ENCODE measurements at places on chromosomes 11 and 22.

DNA sequence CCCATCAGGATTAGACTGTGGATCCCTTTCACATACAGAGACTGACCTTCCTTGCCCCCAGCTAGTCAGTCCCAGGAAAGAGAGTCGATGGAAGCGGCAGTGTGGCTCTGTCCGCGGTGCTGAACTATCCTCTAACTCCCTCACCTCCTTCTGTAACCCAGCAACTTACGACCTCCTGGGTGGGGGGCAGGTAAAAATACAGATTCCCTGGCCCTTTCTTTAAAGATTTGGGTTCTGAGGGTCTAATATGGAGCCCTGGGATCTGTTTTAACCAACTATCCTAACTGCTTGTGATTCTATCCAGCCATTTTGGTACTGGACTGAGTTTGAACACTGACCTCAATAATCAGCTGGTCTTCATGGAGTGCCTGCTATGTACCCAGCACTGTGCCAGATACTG is 23.2 kb downstream of the MFNG start:
- no peak for DNase-seq

GRCh38 chr11:59954219-59954847 is 9.5 kb upstream of the OOSP4A start:
- DNase-seq: no peak

DNA sequence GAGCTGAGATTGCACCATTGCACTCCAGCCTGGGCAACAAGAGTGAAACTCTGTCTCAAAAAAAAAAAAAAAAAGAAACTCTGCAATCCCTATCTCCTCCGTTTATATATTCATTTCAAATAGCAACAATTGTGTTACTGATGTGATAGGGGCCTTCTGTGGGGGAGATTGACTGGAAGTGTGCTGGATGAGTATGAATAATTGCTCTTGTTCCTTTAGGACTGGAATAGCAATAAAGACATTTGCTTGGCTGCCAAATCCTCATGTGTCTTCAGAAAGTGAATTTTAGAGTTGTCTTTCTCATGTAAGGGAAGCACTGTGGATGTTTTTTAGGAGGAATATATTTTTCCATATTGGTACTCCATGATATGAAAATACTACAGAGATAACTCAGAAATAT is 21.1 kb upstream of the ME3 start:
- no peak for DNase-seq

DNA sequence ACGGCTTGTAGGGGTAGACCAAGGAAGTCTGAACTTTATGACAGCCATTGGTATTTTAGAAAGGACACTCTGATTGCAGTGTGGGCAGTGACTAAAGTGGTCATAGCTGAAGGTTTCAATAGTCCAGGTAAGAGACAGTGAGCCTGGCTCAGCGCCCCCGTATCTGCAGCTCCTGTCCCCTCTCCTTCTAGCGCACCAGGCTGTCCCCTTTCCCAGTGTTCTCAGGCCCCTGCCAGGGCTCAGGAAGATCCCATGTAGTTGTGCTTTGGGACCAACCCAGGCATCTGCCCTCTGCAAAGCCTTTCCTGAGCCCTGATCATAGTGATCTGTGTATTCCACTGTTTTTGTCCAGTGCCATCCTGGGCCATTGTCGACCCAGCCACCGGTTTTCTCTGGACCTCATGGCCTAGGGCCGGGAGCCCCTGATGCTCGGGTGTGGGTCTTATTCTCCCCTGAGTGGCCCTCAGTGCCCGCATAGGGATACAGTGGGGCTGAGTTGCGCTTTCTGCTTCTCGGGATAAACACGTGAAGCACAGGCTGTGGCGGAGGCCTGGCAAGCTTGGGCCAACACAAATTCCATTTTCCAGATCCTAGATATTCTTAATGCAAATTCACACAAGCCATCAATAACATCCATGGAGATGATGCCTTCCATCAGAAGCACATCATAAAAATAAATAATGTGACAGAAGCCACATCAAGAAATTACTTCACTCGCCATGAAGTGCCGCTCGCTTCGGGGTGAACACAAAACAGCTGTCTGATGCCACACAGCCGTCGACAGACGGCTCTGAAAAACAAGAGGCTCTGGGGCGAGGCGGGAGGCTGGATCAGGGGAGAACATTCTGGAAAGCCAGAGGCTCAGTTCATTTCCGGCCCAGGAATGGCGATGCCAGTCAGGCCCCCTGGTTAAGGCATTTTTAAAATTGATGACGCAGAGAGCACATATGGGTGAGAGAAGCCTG is 805.0 kb downstream of the TBC1D22A start:
- no peak for DNase-seq
